ENCODE measurements at places on chromosomes 12 and 14.

DNA sequence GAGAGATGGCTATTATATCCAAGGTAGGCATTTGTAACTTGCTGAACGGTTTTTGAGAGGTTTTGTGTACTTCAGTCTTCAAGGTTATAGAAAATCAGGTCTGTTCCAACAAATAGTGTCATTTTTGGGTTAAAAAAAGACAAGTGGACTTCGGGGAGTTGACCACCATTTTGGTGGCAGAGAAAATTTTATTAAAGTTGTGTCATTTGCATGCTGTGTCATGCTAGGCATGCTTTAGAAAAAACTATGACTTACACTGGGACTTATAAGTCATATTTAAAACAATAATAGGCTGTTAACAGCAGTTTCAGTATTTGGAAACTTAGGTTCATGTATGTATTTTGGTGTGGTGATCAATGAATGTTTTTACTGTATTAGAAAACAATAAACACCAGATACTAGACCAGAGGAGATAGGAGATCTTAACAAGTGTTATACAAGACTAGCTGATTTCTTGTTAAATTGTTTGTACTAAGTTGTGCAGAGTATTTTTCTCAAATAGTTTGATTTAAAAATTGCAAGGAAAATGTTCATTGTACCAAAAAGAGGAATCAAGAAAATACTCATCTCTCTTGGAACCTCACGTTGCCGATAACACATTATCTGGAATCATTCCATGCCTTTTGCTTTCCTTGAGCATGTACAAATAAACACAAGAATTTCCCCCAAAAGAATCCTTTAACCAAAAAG lies 1.4 kb downstream of the RAN start:
- DNase-seq, result no peak

DNA sequence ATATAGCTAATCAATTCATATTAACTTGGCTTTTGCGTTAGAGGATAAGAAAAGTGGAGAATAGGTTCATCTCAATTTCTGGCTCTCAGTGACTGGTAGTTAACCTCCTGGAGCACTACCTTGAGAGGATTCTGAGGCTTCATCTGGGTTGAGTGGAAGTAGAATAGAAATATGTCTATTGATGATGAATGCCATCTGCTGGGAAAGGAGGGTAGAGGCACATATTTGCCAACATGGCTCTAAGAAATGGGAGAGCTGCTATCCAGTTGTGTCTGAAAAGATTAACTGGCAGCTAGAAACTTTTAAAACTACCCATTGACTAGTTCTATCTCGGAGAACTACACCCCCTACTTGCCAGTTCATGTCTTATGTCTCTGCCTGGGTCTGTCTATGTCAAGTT lies 530.1 kb downstream of the NRXN3 start:
- DNase-seq, result no peak

DNA sequence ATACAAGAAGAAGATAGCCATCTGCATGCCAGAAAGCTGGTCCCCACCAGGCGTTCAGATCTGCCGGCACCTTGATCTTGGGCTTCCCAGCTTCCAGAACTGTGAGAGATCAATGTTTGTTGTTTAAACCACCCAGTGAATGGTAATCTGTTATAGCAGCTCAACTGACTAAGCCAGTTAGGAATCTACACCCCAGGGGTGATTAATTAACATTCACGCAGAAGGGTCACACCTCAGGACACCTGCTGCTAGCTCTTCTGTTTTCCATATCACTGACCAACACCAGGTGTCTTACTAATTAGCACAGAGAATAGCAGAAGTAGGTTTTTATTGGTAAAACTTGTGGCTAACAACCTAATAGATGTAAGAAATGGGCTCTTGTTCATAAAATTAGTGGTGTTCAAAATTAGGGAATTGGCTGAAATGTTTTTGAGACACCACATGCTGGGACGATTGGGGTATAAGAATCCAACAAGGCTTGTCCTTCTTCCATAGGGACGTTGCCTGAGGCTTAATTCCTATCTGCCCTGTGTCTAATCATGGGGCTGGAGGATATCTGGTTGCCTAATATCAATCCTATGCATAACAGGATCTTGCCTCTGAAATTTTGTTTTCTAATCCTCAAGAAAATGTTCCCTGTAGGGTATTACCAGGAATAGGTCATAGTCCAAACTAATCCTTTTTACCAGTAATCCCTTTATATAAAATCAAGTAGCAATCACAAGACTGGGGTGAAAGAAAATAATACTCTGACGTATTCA lies 42.0 kb upstream of the CHST11 start:
- no peak for DNase-seq

- no peak for DNase-seq
These were observed 52.1 kb upstream of the ATP2B1 start for GRCh38 chr12:89760783-89761182.

Data from stimulated activated CD8-positive, alpha-beta memory T cell treated with anti-CD3 and anti-CD28 coated beads, Interleukin-2, amount 100 ng/mL, for 1 hour (primary cell).